ENCODE measurements at places on chromosomes 11 and 22.

DNA sequence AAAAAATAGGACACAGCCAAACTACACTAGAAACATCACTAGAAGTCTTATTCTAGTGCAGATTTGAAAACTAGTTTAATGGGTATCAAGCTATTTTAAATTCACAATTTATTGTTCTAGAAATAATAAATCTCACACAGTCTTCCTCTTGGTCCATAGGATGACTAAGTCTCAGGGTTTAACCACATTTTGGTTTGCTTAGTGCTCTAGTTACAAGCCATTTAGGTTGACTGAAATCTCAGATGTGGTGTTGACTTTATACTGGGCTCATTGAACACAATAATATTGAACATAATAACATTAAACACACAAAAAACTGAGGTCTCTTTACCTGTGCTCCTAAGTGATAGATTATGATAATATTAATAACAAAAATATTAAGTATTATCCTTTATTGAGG, 760.3 kb upstream of the CCDC179 start:
- H3K27ac ChIP-seq: no peak overlapping the region
- H3K27me3 ChIP-seq: no peaks in the 10 kb centered on the region
- no peak overlapping the region for H3K4me3 ChIP-seq
- no peak for DNase-seq

DNA sequence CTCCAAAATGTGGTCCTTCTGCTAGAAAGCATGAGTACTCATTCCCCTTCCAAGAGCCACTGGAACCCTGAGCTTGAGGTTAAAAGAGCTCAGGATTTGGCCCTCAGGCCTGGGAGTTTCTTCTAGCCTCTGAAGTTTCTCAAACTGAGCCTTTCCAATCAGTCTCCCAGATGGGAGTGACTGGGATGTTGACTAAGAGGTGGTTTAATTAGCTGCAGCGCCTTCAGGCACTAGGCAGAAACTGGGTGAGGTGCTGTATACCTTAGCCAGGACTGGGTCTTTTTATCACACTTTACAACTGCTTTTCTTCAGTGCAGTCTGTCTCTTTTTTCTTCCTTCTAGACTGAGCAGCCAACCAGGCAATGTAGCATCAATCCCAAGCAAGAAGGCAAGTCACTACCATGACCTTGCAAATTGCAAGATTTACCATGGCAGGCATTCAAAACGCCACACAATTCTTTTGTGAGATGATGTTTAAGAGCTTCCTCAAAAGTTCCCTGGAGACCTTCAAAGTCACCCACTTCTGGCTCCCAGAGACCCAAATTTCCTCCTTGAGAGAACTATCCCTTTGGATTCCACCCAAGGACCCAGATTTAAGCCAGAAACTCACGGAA, 93.0 kb downstream of the SLC1A2 start:
- no peaks in the 10 kb centered on the region for H3K4me1 ChIP-seq
- no peaks in the 10 kb centered on the region for H3K36me3 ChIP-seq
- no peaks in the 10 kb centered on the region for H3K27me3 ChIP-seq
- H3K4me3 ChIP-seq: no peak overlapping the region
- H3K27ac ChIP-seq: no peak overlapping the region

DNA sequence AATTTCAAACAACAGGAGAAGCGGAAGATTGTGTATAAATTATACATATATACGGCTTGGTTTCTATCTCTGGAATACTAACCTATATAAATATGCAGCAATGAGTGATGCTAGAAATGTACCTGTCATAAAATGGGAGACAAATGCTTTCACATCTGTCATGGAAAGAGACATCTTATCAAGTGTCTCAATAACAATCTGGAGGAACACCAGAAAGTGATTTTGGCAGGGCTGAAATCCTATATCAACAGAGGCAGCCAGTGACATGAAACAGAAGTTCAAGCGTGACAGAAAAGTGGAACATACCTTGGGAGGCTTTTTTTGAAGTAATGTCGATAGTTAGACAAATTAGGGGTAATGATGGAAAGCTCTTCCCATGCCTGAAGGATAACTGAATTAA, 834.6 kb downstream of the JRKL start:
- no peaks in the 10 kb centered on the region for H3K27me3 ChIP-seq
- no peak overlapping the region for H3K4me3 ChIP-seq
- no peak for DNase-seq
- H3K4me1 ChIP-seq: no peaks in the 10 kb centered on the region

GRCh38 chr11:834371-835316, 1.9 kb downstream of the CD151 start:
- DNase-seq: peak; percentile 87
- H3K27ac ChIP-seq: peak overlapping the region; percentile 91
- H3K36me3 ChIP-seq: no peaks in the 10 kb centered on the region
- H3K4me3 ChIP-seq: peak overlapping the region; percentile 12

DNA sequence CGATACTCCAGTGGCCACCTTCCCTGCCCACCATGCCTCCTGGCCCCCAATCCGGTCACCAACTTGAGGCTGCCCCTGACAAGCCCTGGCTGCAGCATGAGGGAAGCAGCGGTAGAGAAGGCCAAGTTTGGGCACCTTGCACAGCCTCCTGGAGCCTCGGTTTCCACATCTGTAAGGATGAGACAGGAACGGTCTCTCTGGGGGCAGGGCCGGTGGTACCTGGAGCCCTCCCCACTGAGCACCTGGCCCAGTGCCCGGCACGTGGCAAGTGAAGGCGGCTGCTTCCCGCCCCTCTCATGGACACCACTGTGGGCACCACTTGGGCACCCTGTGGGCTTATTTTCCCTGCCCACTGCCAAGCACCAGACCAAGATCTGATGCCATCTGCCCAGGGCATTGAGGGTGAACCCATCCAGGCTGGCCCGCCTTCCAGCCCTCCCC, 77.8 kb downstream of the CDKN1C start:
- DNase-seq: peak; percentile 56
- H3K4me1 ChIP-seq: no peaks in the 10 kb centered on the region
- H3K27me3 ChIP-seq: no peaks in the 10 kb centered on the region
- no peak overlapping the region for H3K27ac ChIP-seq
- H3K4me3 ChIP-seq: no peak overlapping the region
- H3K36me3 ChIP-seq: no peaks in the 10 kb centered on the region

GRCh38 chr11:65321828-65322485, 7.3 kb downstream of the CDC42EP2 start:
- no peaks in the 10 kb centered on the region for H3K4me1 ChIP-seq
- no peak overlapping the region for H3K4me3 ChIP-seq
- no peak for DNase-seq
- peaks cover 4% of the 10 kb centered on the region for H3K36me3 ChIP-seq

- H3K4me1 ChIP-seq: no peaks in the 10 kb centered on the region
- no peak overlapping the region for H3K27ac ChIP-seq
- DNase-seq: no peak
- no peaks in the 10 kb centered on the region for H3K36me3 ChIP-seq
- H3K4me3 ChIP-seq: no peak overlapping the region
Measured at GRCh38 chr11:99452075-99452474, 431.3 kb downstream of the CNTN5 start.

- H3K27ac ChIP-seq: peak overlapping the region; percentile 11
- H3K36me3 ChIP-seq: no peaks in the 10 kb centered on the region
- H3K27me3 ChIP-seq: no peaks in the 10 kb centered on the region
Measured at GRCh38 chr11:86743223-86744118, 56.9 kb upstream of the PRSS23 start.

- no peaks in the 10 kb centered on the region for H3K4me1 ChIP-seq
- H3K4me3 ChIP-seq: no peak overlapping the region
- no peaks in the 10 kb centered on the region for H3K27me3 ChIP-seq
- no peak overlapping the region for H3K27ac ChIP-seq
Measured at GRCh38 chr11:1396375-1396841, 6.7 kb downstream of the BRSK2 start.

DNA sequence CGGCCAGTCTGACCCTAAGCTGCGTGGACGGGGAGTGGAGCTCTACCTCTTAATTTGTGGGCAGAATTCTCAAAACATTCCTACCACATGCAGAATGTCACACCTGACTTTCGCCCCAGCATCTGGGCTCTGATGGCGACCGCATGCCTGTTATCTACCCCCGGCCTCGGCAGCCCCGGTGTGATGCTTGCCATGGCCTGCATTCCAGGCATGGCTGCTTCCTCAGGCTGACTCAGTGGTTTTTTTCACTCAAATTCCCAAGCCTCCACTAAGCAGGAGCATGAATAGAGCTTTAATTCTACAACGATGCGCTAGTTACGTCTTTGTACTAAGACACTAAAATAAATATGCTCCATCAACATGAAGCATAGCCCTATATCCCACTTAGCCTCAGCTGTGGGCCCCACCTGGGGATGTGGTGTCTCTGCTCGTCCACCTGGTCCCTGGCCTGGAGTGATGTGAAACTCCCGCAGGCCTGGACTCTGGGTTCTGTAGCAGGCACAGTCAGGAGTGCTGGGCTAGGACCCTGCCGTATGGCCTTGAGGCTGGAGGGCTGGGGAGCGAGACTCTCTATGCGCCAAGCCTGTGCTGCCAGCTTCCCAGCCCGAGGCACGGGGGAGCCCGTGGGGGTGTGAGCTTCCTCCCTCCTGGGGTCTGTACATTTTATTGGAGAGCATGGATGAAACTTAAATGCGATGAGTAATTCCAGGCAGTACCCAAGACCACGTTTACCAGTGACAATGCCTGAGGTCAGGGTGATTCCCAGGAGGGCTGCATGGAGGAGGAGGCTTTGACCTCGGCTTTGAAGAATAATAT, 153.2 kb downstream of the CTTN start:
- no peaks in the 10 kb centered on the region for H3K27me3 ChIP-seq
- no peaks in the 10 kb centered on the region for H3K36me3 ChIP-seq
- H3K4me3 ChIP-seq: no peak overlapping the region
- H3K27ac ChIP-seq: no peak overlapping the region

DNA sequence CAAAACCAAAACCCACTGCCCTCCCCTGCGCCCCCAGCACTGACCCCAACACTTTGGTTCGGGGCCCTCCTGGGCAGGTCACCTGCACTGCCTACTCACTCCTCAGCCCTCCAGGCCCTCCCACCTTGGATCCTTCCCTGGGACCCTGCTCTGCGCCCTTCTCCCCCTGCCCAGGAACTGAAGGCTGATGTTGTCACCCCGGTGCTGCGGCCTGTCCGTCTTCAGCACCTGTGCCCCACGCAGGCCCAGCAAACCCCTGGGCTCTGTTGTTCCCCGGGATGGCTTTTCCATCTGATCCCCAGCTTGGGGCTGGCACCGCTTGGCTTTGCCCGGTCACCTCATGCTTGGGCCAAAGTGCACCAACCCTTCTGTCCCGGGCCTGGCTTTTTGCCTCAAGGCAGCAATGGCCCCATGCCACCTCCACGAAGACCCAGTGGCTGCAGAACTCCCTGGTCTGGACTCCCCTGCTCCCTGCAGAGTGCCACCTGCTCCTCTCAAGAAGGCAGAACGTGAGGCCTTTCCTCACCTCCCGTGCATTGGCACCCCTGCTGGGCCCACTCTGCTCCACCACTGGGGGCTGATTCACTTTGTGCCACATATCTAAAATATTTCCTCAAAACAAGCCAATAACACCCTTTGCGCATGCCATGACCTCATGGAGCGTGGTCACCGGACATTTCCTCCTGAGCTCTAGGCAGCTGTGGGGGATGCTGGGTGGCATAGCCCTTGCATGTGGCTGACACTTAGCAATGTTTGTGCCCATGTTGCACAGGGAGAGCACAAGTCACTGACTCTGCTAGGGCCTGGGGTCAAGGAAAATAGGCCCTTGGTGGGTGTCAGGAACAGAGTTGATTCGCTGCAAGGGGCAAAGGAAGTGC, 8.8 kb downstream of the PPM1F start:
- H3K27ac ChIP-seq: peak overlapping the region; percentile 41
- H3K36me3 ChIP-seq: peaks cover 8% of the 10 kb centered on the region
- peaks cover 13% of the 10 kb centered on the region for H3K4me1 ChIP-seq

DNA sequence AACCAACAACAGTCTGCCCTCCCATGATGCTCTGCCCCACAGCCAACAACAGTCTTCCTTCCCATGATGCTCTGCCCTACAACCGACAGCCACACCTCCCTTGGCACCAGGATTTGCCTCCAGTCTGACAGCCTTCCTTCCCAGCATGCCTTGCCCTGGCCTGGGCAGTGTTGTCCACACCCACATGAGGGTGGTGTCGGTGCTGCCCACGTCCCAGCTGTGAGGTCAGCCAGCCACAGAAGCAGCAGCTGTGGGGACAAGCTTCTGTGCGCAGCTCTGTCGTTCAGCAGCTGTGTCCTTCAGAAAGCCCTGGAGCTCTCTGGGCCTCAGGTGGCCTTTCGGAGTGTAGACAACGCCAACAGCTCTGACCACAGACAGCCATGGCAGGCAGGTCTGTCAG, 1378.9 kb downstream of the BRD1 start:
- peak; percentile 33 for DNase-seq
- H3K4me1 ChIP-seq: no peaks in the 10 kb centered on the region
- H3K36me3 ChIP-seq: no peaks in the 10 kb centered on the region
- no peaks in the 10 kb centered on the region for H3K27me3 ChIP-seq
- H3K4me3 ChIP-seq: no peak overlapping the region
- no peak overlapping the region for H3K27ac ChIP-seq

- no peak overlapping the region for H3K27ac ChIP-seq
- H3K36me3 ChIP-seq: no peaks in the 10 kb centered on the region
- H3K4me3 ChIP-seq: no peak overlapping the region
- DNase-seq: no peak
Measured at GRCh38 chr11:33179348-33179803, 18.1 kb upstream of the CSTF3 start.

- peak overlapping the region; percentile 99 for H3K27ac ChIP-seq
- no peaks in the 10 kb centered on the region for H3K27me3 ChIP-seq
- H3K4me1 ChIP-seq: no peaks in the 10 kb centered on the region
- H3K36me3 ChIP-seq: no peaks in the 10 kb centered on the region
- peak overlapping the region; percentile 90 for H3K4me3 ChIP-seq
Measured at GRCh38 chr11:62543680-62544444, 2.7 kb downstream of the AHNAK start.

GRCh38 chr11:15139958-15140659, 25.4 kb downstream of the INSC start:
- H3K36me3 ChIP-seq: no peaks in the 10 kb centered on the region
- no peak overlapping the region for H3K27ac ChIP-seq
- no peaks in the 10 kb centered on the region for H3K27me3 ChIP-seq
- no peak for DNase-seq
- H3K4me1 ChIP-seq: no peaks in the 10 kb centered on the region
- H3K4me3 ChIP-seq: no peak overlapping the region

DNA sequence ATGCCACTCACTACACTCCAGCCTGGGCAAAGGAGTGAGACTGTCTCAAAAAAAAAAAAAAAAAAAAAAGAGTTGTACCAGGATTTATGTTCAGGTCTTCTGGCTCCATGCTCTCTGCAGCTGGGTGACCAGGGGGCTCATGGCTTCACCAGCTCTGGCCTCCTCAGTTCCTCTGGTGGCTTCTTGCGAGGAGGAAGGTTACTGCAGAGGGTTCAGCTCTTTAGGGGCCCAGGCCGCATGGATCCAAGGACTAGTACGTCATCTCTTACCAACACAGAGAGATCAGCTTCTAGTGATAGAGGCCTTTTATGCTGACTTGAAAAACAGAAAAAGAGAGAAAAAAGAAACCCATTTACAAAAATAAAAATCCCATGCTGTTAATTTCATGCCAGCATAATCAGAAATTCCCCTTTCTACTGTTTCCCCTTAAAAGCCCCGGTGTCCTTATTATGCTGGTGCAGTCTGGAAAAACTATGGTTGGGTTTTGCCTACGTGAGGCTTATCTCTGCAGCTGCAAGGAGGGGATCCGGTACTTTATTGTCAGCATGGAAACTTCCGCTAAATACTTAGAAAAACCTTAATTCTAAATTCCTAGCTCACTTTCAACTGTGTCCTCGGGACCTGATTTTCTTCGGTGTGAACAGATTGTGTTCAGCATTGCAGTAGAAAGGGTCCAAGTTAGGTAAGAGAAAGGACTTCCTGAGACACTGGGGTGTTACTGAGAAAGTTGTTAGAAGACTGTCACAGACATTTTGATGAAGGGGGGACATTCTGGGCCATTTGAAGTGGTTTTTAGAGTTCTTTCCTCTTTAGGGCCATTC, 13.7 kb downstream of the ZBTB16 start:
- H3K36me3 ChIP-seq: peaks cover 21% of the 10 kb centered on the region
- peaks cover 13% of the 10 kb centered on the region for H3K4me1 ChIP-seq
- H3K27me3 ChIP-seq: no peaks in the 10 kb centered on the region
- no peak for DNase-seq
- no peak overlapping the region for H3K4me3 ChIP-seq
- H3K27ac ChIP-seq: no peak overlapping the region
